Gastrocnemius medialis (tissue), 4 donors: ENCODE measurements at places on chromosomes 7 and 10. TPM values are rescaled to one million over a fixed set of nuclear protein-coding genes. Genes with fewer than 3 reads are reported as not detected.

The ZNF273 gene
- 9.3 TPM for total RNA-seq

DNA sequence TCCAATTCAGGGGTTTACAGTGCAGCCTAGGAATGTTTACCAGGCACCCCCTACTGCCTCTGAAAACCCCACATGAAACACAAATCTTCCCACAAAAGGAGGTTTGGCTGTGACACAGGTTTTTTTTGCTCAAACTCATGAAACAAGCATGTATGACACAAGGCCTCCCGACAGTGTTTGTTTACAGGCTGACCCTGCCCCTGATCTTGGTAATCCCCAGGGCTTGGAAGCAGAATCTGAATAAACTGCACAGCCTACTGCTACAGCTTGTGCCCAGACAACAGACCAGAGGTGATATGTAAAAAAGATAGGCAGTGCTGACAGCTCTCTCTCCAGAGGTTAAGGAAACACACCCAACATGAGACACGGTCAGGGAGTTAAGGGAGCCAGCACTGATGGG, 184.2 kb downstream of the KMT2E start:
- H3K27ac ChIP-seq: no peak overlapping the region
- no peak for DNase-seq
- no peak overlapping the region for H3K4me3 ChIP-seq
- no peaks in the 10 kb centered on the region for H3K36me3 ChIP-seq

DNA sequence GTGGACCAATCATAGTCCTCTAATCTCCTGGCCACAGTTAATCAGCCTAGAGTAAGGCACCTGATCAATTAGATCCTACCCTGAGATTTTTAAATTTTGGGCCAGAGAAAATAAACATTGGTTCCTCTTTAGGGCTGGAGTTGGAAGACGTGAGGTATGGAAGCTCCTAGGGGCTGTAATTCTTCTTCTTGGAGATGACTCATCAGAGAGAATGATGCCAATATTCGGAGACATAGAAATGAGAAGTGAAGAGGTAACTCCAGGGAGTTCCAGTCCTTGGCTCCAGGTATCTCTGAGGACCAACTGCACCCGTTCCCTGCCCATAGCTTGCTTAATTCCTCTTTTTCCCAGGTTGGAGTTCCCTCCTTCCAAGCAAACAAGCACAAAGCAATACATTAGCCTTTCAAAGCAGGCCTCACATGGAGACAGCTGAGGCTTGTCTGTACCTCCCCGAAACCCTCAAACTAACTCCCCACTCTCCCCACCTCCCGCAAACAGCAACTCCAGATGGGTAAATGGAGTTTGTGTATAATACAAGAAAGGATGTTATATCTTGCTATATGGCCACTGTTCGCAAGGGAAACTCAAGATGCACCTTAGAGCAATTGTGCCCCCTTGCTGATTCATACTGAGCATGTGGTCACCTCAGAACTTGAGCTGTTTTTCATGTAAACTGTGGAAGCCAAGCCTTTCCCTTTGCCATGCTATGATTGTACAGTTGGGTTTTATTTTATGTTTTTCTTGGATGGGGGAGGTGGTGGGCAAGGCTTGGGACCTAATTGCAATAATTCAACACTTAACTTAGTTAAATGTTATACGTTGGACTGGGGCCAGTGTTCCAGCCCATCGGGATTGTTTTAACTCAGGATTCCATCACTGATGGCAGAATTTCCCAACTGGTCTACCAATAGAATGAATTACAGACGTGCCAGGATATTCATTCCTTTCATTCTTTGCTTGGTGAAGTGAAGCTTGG, 29.3 kb downstream of the PIK3AP1 start:
- no peaks in the 10 kb centered on the region for H3K4me1 ChIP-seq
- no peaks in the 10 kb centered on the region for H3K27me3 ChIP-seq
- H3K36me3 ChIP-seq: no peaks in the 10 kb centered on the region
- no peak overlapping the region for H3K4me3 ChIP-seq
- no peak overlapping the region for H3K27ac ChIP-seq

- no peaks in the 10 kb centered on the region for H3K4me1 ChIP-seq
- H3K27me3 ChIP-seq: no peaks in the 10 kb centered on the region
- no peak overlapping the region for H3K27ac ChIP-seq
- H3K4me3 ChIP-seq: no peak overlapping the region
- no peak for DNase-seq
Observed at GRCh38 chr10:80896959-80897358, 359.3 kb downstream of the SH2D4B start.

GRCh38 chr7:100585511-100586265, at the start of gene LRCH4:
LRCH4 (minus strand) TSS chr7:100586129; CDS start chr7:100586100, 29 bp downstream.
- H3K36me3 ChIP-seq: peaks cover 17% of the 10 kb centered on the region
- H3K27ac ChIP-seq: peak within 1 kb of the TSS; percentile 97
- peak within 1 kb of the TSS; percentile 98 for H3K4me3 ChIP-seq
- H3K4me1 ChIP-seq: peaks cover 11% of the 10 kb centered on the region
- DNase-seq: peak; percentile 62
- H3K27me3 ChIP-seq: no peaks in the 10 kb centered on the region
